ENCODE measurements at places on chromosomes 5 and 9.

DNA sequence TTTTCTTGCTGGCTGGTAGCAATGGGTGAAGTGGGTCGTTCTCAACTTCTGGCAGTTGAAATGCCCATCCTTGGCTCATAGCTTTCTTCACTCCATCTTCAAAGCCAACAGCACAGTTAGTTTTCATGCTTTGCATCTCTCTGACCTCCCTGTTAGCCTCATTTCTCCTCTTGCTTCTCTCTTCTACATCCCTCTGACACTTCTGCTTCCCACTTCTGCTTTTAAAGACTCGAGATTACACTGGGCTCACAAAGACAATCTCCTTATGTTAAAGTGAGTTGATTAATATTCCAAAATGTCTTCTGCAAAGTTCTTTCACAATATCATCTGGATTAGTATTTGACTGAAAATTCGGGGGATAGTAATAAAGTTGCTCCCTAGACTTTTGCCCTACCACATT is 684.8 kb upstream of the CCNG1 start:
- no peak for DNase-seq

- no peak for DNase-seq
Measured at GRCh38 chr5:2894316-2894715, 142.8 kb upstream of the IRX2 start.

- DNase-seq: no peak
Measured at GRCh38 chr9:134476272-134476941, 150.2 kb downstream of the RXRA start.

DNA sequence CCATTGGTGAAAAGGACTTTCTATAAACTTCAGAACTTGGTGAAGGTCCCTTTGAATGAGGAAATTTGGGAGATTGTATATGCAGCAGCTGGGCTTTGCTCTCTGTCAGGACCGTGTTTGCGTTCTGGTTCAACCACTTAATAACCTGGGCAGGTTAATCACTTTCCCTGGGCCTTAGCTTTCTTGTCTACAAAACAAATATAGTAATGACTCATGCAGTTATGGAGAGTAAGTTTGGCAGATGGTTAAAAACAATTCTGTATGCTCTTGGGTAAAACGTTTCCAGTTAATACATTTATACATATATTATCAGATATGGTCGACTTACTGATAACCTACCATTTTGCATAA is 197.0 kb downstream of the ARHGEF28 start:
- DNase-seq: no peak

- DNase-seq: no peak
Measured at GRCh38 chr5:131323378-131323777, 59.5 kb downstream of the CDC42SE2 start.

- no peak for DNase-seq
Measured at GRCh38 chr5:88322785-88323184, 54.1 kb upstream of the TMEM161B start.

- no peak for DNase-seq
Measured at GRCh38 chr9:92503156-92503555, 20.9 kb upstream of the ASPN start.

- peak; percentile 25 for DNase-seq
Measured at GRCh38 chr5:113378081-113378480, 56.7 kb downstream of the TSSK1B start.

DNA sequence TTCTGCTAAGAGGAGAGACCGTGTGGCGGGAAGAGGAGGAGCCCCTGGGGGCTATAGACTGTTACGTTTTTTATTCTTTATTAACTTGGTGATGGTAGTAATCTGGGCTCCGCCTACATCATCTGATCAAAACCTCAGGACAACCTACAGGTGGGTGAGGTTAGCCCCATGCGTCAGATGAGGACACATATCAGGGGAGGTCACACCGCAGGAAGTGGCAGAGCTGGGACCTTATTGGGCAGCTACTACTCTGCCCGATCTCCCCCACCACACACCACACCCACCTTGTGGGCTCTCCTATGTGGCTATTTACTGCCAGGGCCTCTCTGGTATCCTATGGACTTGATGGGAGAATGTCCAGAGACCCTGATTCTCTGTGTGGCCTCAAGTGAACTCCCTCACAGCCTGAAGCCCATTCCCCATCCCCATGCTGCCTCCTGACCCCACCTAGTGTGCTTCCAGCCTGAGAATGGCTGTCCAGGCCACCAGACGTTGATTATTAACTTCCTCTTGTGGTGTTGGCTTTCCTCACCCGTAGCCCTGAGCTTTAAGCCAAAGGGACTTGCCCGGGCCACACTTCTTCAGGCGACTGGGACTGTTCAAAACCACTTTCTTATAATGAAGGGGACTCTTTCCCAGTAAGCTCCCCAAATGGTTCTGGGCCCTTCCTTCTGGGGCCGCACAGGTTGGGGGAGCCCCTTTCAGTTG is 8.2 kb downstream of the UNC5A start:
- peak; percentile 55 for DNase-seq

GRCh38 chr5:7878381-7878873 is 9.5 kb downstream of the MTRR start:
- no peak for DNase-seq

DNA sequence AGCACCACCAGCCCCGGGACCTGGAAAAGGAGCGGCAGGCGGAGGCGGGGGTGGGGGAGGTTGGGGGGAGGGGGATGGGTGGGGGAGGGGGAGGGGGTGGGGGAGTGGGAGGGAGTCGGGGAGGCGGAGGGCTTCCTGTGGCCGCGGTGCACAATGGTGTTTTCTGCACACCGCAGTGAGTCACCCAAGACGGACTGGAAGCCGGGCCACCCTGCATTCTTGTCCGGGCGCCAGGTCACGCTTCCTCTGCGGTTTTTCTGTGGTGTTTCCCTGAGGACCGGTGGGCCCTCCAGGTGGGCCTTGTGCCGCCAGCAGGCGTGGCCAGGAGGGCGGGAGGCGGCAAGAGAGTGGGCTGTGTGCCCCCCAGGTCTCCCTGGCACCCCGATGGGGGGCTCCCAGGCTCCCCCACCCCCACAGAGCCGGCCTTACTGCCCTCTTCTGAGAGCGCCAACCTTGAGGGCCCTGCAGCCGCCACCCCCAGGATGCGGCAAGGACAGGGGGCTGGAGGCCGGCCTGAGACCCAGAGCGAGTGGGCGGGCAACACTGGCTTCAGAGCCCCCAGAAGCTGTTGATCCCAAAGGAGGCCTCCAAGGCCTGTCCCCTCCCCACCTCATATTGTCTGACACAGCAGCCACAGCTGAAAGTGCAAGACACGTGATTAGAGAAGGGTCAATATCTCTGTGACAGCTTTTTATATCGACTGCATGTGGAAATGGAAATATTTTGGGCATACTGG is 11.1 kb downstream of the EXD3 start:
- DNase-seq: peak; percentile 66

GRCh38 chr5:39331861-39332381 is 32.4 kb downstream of the C9 start:
- DNase-seq: no peak

GRCh38 chr5:115656404-115656803 is 30.6 kb upstream of the TMED7 start:
- no peak for DNase-seq

- DNase-seq: no peak
Measured at GRCh38 chr9:91412941-91413340, 10.7 kb downstream of the NFIL3 start.

DNA sequence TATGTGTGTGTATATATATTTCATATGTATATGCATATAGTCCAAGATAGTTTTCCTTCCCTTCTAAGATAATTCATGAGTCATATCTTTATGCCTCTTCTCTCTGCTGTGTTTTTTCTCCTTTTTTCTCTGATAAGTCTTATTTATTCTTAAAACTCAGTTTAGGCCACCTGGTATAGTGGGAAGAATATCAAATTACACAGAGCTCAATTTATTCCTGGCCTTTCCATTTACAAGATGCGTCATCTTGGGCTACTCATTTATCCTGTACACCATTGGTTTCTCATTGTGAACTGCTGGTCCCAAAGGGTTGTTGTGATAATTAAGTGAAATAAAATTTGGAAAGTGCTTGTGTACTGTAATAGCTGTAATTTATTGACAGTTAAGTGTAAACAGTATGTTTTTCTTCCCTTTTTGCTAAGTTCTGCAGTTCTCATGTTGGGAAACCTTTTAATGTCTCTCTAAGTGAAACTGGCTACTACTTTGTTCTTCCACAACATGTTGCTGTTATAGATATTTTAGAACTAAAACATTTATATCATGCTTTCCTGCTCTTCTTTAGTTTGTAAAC is 19.4 kb downstream of the CCDC171 start:
- DNase-seq: no peak

DNA sequence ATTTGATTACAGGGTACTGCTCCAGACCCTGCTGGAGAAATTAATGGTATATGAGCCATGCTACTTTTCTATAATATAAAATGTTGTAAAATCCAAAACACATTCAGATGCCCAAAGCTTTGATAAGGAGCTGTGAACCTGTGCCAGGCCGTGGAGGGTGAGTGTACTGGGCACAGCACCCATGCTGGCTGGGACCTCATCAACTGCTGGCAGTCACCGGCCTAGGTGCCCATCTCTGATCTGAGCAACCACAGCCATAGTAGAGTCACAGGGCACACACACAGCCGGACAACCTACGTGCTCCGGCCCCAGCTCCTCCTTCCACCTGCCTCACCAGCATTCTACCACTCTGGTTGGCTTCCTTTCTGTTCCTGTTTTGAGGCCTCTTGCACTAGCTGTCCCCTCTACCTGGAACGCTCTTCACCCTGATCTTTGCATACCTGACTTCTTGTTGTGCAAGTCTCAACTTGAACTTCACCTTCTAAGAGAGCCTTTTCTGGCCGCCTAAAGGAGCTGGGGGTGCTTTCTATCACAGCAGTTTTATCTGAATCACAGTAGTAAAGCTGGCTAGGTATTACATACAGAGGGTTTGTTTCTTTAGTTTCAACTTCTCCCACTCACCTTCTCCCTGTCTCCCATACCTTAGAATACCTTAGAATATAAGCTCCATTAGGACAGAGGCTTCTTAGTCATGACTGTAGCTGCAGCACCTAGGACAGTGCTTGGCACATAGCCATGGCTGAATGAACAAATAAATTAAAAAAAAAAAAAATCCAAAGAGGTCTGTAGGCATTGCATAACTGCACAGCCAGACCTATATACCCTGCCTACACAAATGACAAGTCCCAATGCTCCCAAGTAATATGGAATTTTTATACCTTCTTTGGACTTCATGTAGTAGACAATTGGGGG is 51.7 kb downstream of the MED27 start:
- no peak for DNase-seq

DNA sequence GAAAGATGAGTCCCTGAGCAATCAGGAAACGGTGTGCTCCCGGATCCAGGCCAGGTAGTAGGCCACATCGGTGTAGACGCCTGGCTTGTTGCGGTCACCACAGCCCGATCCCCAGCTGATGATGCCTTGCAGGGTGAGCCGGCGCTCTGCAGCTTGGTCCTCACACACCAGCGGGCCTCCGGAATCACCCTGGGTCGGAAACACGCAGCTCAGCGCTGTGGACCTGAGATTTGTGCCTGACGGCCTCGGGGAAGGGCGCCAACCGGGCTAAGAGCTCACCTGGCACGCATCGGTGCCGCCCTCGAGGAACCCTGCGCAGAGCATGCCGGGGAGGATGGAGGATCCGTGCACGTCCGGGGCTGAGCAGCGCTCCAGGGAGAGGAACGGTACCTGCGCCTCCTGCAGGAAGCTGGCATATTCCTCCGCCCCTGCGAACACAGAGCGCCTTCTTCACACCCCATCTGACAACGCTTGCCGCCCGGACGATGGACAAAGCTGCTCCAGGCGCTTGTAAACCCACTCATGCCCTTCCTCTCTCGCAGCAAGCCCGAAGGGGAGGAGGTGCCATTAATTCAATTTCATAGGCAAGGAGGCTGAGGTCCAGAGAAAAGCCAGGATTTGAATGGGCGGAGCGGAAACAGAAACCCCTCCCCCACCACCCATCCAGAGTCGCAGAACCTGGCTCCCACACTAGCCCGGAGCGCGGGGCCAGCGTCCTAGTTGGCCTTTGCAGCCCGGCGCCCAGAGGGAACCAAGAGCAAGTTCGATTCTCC is 2.0 kb upstream of the PFN3 start:
- DNase-seq: peak; percentile 74

DNA sequence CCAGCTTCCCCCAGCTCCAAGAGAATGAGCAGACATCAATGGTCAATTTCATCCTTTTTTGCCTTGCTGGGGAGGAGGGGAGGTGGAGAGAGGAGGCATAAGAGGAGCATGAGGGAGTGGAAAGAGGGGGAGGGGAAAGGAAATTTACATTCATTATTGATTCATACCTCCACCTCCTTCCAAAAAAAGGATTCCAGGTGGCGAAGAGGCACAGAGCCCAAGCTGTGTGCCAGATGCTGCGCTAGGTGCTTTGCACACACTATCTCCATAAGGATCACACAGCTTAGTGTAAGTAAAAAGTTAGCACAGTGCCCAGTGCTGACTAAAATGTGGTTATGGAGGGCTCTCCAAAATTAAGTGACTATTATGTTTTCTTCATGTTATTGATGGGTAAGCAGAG is 11.0 kb downstream of the ASTN2 start:
- no peak for DNase-seq

GRCh38 chr5:34545626-34546025 is 110.5 kb upstream of the RAI14 start:
- DNase-seq: no peak

- no peak for DNase-seq
Measured at GRCh38 chr5:52132053-52132452, 655.7 kb upstream of the ITGA1 start.

- no peak for DNase-seq
Measured at GRCh38 chr5:73494721-73495120, 3.5 kb upstream of the BTF3 start.

GRCh38 chr9:2127486-2127885 is 112.3 kb downstream of the SMARCA2 start:
- no peak for DNase-seq

DNA sequence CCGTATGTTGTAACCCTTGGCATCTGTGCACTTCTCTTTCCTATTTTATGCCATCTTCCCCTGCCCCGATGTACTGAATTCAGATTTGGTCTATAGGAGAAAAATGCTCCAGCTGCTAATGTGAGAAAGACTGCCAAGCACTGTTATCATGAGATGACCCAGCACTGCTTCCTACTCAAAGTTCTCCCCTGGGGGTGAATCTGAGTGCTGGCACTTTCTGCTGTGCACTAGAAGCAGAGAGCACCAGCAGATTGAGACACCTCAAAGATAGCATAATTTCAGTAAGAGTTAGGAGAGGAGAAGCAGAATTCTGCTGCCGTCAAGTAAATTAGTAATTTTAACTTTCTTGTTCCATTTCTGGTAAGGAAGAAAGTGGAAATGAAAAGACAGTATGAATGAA is 92.8 kb upstream of the ACOT12 start:
- DNase-seq: no peak

DNA sequence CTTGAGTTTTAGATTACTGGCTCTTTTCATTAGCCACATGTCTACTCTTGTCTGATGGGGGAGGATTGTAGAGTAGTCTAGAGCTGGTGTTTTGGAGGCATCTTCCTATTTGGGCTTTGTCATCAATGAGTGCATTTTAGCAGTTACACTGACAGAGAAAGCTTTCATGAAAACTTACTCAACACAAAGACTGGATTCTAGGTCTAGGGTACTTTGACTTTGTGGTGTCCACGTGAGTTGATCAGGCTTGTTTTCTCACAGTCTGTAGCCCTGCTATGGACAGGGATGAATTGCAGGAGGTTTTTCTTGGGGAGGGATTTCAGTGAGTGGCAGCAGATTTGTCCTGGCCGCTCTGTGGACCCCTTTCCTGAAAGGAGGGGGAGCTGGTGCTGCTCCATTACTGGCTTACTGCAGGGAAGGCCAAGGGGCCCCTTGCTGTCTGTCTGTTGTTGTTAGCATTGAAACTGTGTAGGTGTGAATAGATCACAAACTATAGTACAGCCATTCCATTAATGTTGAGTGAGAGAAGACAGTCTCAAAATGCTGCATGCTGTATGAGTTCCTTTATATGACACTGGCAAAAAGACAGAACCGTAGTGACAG is 6.6 kb downstream of the TRIO start:
- no peak for DNase-seq
